Sigmoid colon (tissue), 7 donors: ENCODE measurements at places on chromosomes 7 and 10. TPM values are rescaled to one million over a fixed set of nuclear protein-coding genes. Genes with fewer than 3 reads are reported as not detected.

GRCh38 chr7:110870926-110871325 is 220.0 kb upstream of the LRRN3 start:
- no peak for DNase-seq

GRCh38 chr7:104809906-104810305 is 204.1 kb upstream of the KMT2E start:
- DNase-seq, result no peak

GRCh38 chr7:12139416-12139815 is 71.7 kb upstream of the TMEM106B start:
- no peak for DNase-seq

- DNase-seq, result peak; percentile 50
Observed at GRCh38 chr7:99027841-99028240, 116.1 kb downstream of the SMURF1 start.

GRCh38 chr7:159093351-159093971 is 51.2 kb downstream of the VIPR2 start:
- DNase-seq, result peak; percentile 61

DNA sequence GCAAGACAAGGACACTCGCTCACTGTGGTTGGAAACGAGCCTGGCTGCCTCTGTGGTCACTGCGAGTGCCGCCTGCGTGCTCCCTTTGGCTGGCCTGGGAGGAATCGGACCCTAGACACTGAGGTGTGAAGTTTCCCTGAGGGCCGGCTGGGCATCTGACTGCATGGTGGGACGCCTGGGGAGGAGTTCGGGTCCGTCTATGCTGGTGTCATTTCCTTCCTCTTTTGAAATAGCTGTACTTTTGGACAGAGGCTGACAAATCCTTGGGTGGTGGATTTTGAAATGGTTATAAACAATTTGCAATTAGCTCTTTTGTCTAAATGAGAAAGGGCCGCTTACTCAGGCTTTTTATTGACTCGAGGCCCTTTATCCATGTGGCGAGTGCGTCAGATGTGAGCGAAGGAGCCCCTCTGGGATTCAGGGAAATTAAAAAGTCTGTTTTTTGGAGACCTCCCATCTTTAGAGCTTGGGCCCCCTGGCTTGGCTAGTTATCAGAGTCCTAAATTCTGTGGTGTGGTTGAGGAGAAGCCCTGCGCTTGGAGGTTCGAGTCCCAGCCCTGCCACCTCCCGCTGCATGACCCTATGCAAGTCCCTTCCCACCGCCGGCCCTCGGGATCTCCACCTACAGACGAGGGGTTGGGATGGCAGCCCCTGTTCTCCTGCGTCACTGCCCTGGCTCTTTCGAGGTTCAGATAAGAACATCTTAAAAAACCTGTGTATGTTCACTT is 147.1 kb downstream of the RGS10 start:
- DNase-seq, result peak; percentile 75

- no peak for DNase-seq
Observed at GRCh38 chr7:120898715-120899499, 41.0 kb upstream of the TSPAN12 start.

GRCh38 chr10:43595739-43596298 is 10.4 kb upstream of the ZNF485 start:
- no peak for DNase-seq

DNA sequence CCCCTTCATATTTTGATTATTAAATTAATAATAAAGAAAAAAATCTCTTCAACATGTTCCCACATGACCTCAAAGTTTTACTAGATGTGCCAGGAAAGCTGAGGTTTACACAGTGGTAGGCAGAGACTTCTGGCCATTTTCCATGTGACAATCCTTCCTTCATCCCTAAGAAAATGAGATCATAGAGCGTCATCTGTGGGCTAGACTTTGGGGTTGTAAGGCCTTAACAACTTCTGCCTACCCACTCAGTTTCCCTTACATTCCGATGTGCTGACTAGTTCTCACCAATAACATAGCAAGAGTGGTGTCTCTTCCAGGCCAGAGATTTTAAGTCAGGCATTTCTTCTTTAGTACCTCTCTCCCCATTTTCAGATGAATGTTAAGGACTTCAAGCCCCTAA is 171.1 kb upstream of the PHF14 start:
- no peak for DNase-seq

DNA sequence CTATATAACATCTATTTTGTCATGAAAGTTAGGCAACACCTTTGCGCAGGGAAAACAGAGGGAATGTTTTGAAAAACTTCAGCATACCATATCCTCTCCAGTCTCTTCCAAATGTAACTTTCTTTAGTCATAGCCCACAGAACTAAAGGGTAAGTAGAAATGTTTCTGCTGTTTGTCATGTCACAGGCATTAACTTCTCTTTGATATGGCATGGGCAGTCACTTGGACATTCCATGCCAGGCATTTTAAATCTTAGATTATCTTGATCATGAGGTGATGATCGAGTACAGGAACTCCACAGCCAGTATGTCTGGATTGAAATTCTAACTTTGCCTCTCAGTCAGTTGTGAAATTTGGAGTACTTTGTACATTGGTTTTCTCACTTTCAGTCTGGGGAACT is 27.5 kb upstream of the ETV1 start:
- DNase-seq, result no peak

- no peak for DNase-seq
Observed at GRCh38 chr10:68474021-68474420, 2.2 kb upstream of the DNA2 start.

DNA sequence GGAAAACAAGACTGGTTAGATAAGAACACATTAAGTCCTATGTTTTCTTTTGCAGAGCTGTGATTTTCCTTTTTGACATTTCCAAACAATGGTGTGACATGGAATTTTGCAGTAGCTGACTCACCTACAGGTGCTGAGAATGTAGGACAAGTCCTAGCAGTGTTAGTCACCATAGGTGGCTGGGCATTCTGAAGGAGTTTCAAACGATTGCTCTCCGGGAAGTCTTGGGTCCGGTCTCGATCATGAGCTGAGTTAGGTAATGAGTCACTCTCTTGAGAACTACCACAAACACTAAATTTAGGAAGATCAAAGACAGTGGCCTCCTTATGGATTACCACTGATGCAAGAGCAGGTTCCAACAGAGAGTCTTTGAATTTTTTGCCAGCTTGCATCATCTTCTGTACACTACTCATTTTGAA is 3.6 kb downstream of the FIGNL1 start:
- no peak for DNase-seq

GRCh38 chr10:22518167-22518724 is 172.9 kb downstream of the SPAG6 start:
- no peak for DNase-seq

DNA sequence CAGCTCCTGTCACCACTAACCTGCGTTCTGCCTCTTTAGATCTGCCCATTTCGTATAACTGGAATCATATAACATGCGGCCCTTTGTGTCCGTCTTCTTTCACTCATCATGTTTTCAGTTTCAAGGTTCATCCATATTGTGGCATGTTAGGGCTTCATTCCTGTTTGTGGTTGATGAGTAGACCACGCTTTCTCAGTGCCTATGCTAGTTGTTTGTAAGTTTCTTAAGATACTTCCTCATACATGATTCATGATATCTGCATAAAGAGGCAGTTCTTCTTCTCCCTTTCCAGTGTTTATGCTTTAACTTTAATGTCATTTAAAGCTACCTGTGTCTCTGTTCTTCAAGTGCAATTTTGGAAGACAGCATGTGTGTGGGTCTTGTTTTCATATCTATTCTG is 79.5 kb upstream of the FAM20C start:
- no peak for DNase-seq

- peak; percentile 4 for DNase-seq
Observed at GRCh38 chr10:119201233-119201632, 6.1 kb upstream of the GRK5 start.

- DNase-seq, result peak; percentile 62
Observed at GRCh38 chr10:122258136-122259074, 12.7 kb upstream of the BTBD16 start.

DNA sequence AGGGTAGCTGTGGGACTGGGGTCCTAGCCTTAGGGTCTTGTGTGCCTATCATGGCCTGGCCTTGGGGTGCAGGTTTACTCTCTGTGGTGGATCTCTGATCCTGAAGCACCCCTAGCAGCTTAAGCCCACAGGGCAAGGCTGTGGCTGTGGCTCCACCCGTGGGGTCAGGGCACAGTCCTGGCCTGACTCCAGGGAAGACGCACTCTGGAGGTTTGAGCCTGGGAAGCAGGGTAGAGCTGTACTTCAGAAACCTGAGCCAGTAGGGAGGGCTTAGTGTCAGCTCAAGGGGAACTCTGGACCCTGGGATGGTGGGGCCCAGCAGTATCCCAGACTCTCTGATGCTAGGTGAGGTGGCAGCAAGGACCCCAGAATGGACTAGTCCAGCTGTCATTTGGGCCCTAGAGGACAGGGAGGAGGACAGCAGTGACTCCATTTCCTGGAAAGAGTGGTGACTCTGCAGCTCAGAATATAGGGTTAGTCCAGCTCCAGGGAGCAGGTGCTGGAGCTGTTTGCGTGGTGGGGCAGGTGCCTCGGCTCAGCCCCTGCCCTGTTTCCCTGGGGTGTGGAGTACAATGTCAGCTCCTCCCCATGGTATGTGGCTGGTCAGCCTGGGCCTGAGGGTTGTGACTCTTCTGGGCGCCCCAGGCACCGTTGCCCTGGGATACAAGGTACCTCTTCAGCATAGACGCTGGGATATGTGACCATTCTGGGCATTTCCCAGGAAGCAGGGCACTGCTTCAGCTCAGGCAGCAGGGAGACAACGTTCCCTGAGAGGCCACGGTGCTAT is 15.8 kb downstream of the GTPBP4 start:
- no peak for DNase-seq

The SEMA3D gene
- 5.5 TPM for total RNA-seq

The IGFBP1 gene
- total RNA-seq, result not detected

The DCLRE1A gene
- total RNA-seq, result 5.0 TPM

The HHEX gene
- 7.2 TPM for total RNA-seq

The AZGP1 gene
- 3.5 TPM for total RNA-seq

The WASHC2C gene
- 25.8 TPM for total RNA-seq

The MMP21 gene
- not detected for total RNA-seq

The DDC gene
- not detected for total RNA-seq

The GPR26 gene
- total RNA-seq, result not detected

The PPP1R17 gene
- total RNA-seq, result not detected

The H2BK1 gene
- total RNA-seq, result not detected
